ENCODE measurements at places on chromosomes 2 and 18. TPM values are rescaled to one million over a fixed set of nuclear protein-coding genes. Genes with fewer than 3 reads are reported as not detected.

DYNAP gene
- total RNA-seq = not detected

ONECUT2 gene
- total RNA-seq = 1.2 TPM

PLGLB2 gene
- total RNA-seq = 2.2 TPM

SPP2 gene
- total RNA-seq = not detected

ST6GAL2 gene
- total RNA-seq = 76.0 TPM

LYPD6 gene
- 8.1 TPM for total RNA-seq

LCLAT1 gene
- 19.4 TPM for total RNA-seq

CERS6 gene
- total RNA-seq = 123 TPM

ADCY3 gene
- 25.8 TPM for total RNA-seq

IL18R1 gene
- not detected for total RNA-seq

DSC2 gene
- total RNA-seq = 5.4 TPM
